ENCODE measurements at places on chromosomes 11 and 22. TPM values are rescaled to one million over a fixed set of nuclear protein-coding genes. Genes with fewer than 3 reads are reported as not detected.

TEX12 gene
- total RNA-seq, result 0.59 TPM

ARRB1 gene
- total RNA-seq, result 14.5 TPM

A4GALT gene
- total RNA-seq, result 19.9 TPM

SLC15A3 gene
- total RNA-seq, result 10.9 TPM

DNA sequence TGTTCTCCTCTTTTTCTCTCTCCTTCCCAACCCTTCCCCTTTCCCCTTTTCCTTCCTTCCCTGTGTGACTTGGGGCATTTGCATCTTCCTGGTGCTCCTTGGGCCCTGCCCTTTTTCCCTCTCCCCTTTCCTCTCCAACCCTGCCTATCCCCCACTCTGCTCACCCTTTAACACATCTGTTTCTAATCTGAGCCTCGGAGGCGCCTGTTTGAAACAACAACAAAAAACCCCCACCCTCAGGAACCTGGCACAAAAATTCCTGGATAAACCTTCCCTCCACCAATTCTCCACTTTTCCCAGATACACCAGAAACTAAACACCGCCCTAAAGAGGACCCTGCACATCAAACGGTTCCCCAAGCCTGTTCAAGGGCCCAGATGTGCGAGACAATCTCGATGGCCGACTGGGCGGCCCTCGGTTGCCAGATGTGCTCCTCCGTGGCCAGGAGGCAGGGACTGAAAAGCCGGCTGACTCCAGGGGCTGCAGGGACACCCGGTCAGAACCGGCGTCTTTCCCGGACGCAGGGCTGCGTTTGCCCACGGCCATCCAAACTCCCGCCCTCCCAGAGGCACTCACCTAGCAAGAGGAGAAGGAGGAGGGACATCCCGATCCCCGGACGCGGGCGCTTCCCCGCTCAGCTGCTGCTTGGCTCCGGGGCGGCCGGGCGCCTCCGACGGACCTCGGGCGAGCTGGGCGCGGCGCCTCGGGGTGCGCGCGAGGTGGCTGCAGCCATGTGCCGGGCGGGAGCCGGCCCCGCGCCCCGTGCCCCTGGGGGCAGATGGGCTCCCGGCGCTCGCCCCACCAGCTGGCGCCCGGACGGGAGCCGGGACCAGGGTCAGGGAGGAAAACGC is 486 bp downstream of the CLMP start:
- peak; percentile 84 for DNase-seq

DNA sequence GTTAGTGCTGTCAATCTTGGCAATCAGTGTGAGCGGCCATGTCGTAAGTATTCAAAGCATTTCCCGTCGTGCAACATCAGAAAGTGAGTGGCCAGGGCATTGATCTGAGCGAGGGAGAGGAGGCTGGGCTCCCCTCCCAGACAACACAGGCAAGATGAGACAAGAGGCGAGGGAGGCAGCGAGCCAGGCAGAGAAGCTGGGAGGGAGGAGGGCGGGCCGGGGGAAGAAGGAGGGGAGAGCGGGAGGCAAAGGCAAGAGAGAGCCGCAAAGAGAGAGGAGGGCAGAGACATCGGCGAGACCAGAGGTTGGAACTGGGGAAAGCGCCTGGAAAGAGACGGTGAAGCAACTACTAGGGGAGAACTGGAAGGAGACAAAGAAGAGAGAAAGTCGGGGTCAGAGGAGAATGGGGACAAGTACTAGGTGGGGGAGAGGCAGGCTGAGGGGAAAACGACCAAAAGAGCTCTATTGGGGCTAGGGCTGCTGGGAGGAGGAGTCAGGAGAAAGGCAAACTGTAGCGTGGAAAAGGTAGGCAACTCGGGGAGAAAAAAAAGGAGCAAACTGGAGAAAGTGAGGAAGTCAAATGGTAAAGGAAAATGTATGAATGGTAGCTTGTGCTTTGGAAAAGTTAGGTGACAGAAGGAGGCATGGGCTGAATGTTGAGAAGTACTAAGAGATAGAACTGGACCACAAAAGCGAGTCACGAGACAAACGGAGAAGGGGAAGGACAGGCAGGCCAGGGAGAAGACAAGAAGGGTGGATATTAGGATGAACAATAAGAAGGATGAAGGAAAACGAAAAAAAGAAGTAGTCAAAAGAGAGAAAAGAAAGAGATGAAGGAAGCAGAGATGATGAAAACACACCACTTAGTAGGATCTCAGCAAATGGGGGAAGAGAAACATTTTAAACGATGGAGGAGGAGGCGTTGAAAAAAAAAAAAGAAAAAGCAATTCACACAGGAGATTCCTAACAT is 130.5 kb upstream of the C11orf58 start:
- DNase-seq, result peak; percentile 93

DNA sequence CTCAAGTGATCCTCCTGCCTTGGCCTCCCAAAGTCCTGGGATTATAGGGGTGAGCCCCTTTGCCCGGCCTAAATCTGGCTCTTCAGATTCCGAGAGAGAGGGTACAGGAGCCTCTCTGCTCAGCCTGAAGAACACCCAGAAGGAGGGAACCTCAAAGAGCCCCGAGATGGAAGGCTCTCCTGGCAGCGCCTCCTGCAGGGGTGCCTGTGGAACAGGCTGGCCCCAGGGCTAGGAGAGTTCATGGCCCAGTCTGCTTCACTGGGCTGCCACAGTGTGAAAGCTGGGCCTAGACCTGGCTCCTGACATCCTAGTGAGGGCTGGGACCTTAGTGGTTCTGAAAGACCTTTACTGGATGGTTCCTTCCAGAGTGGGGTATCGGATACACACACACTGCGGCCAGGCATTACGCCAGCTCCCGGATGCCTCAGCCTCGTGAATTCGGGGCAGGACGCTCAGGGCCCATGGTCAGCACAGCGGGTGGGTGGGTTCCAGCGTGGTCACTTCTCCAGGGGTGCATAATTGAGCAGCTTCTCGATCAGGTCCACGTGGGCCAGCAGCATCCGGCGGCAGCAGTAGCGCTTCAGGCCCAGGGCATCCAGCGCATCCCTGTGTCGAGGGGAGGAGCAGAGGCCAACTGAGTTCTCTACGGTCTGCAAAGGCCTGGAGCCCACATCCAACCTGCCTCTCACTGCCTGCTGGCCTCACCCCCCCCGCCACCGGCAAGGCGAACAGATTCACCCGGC is 2.3 kb downstream of the POLR2L start:
- peak; percentile 94 for DNase-seq

GRCh38 chr11:1382831-1383607 is 6.7 kb upstream of the BRSK2 start:
- peak; percentile 95 for DNase-seq

DNA sequence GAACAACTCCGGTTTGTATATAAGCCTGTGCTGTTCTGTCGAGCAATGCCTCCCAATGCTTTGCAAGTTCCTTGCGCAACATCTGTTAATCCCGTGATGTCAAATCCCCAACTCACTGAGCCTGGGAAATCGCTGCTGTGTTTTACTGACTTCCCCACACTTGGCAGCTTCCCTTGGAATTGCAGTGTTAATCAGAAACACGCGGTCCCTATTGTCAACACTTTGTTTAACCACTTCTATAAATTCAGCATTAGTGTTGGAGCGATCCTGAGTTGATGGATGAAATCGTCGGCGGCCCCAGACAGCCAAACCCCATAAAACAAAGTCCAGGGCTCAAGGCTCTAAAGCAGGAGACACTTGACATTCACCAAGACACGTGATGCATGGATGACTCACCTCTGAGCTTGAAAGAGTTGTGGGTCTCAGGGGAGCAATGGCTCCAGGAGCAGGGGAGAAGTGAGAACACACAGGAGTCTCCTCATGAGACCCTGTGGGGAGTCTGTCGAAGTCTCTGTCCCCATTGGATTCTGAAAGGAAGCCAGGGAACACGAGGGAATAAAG is 555.3 kb downstream of the MIAT start:
- peak; percentile 88 for DNase-seq

DNA sequence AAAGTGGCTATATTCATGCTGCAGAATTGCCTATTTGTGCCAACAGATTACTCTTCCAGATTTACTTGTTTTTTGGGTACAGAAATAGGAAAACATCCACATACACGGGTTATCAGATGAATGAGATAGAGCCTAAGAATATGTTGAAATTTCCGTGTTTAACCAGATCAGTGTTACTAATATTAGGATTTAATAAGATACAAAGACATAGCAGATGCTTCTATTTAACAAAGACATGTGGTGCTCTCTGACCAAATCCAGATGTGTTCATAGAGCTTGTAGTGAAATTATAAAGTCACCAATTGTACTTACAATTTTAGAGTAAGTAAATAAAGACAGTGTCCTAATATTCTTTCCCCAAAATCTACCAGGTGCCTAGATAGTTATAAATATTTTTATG is 208.0 kb downstream of the CASP12 start:
- DNase-seq, result no peak

DNA sequence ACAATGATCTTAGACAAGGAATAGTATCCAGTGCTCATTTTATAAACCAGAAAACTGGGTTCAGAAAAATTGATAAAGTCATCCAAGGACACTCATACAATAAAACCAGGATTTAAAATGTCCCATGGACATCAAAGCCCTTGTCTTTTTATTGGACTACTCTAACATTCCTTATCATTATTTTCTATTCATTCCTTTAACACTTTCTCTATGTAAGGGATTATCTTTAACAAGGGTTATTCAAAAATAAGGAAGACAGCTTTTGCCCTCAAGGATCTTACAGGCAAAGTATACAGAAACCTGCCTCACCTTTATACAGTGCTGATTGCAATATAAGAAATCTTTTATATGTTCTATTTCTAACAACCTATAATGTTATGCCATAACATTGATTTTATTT is 790.8 kb downstream of the DLG2 start:
- no peak for DNase-seq

GRCh38 chr11:77775936-77776335 is 44.6 kb downstream of the RSF1 start:
- no peak for DNase-seq

DNA sequence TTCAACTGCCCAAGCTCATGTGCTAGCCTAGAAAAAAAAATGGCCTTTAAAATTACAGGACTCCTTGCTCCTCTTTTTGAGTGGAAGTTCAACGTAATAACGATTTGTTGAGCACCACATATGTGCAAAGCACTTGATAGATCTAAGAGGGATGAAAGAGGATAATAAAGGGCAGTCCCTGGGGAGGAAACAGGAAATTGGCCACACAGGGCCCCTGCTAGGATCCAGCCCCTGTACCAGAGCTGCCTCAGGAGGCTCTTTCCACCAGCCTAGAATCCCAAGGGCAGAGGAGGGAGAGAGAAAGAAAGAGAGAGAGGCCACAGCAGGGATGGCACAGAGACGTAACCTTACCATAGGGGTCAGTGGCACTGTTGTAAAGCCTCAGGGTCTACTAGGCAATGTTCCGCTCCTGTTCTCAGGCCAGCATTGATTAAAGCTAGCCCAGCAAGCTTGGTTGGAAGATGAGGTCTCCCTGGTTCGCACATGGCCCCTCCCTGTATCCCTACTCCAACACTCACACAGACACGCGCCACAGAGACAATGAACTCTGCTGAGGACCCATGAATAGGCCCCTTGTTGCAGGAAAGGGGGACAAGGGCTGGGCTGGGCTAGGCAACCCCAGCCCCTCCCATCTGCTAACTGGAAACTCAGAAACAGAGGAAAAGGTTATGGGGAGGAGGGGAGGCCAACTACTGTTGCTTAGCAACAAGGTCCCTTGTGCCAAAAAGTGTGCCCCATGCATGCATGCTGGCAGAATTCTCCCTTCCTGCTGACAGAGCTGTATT is at the start of gene TMPRSS5:
Gene TMPRSS5, minus strand, starts transcription at position 438 of the 785 bp plus-strand sequence. Its CDS starts 84 bp downstream, at position 354.
- DNase-seq, result no peak

- no peak for DNase-seq
These were observed 207.3 kb upstream of the MTNR1B start for GRCh38 chr11:92762121-92762540.
